ENCODE measurements at places on chromosomes 1 and 21.

DNA sequence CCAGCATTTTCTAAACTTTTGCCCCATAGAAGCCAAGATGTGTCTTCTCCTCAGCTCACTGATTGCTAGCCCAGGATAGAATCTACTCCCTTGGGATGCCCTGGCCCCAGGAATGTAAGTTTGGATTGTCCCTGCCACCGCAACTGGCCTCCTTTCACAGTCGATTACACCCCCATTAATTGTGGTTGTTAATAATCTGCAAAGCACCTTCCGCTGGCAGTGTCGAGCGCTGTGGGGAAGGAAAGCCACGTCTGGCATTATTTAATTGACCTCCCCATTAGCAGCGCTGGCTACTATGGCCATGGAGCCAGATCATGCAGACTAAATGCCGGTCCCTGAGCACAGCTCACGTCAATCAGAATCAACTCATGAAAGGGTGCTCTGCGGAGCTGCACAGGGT, 597.3 kb upstream of the PLXNA2 start:
- DNase-seq = no peak

DNA sequence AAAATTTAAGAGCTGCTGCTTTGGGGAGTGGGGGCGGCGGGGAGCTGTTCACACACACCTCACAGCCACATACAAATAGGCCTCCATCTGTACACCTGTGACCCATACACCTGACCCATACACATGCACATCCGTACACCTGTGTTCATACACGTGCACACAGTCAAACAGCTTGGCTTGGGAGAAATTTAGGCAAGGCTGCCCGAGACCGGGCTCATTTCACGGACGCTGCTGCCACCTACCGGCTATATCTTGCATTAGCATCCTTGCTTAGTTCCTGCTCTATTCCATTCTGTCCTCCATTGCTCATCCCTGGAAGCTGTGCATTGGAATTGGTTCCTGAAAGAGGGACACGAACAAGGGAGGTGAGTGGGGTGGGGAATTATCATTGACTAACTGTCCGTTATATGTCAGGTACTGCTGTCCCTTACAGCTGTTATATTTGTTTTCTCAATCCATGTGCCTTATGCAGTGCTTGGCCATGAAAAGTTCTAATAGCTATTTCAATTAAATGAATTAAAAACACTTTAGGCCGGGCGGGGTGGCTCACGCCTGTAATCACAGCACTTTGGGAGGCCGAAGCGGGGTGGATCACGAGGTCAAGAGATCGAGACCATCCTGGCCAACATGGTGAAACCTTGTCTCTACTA, 37.1 kb upstream of the EPB41 start:
- DNase-seq = peak; percentile 71

- no peak for DNase-seq
These were observed 44.3 kb downstream of the C8B start for GRCh38 chr1:56921479-56921878.

GRCh38 chr1:64404202-64404601, 65.7 kb upstream of the CACHD1 start:
- no peak for DNase-seq

DNA sequence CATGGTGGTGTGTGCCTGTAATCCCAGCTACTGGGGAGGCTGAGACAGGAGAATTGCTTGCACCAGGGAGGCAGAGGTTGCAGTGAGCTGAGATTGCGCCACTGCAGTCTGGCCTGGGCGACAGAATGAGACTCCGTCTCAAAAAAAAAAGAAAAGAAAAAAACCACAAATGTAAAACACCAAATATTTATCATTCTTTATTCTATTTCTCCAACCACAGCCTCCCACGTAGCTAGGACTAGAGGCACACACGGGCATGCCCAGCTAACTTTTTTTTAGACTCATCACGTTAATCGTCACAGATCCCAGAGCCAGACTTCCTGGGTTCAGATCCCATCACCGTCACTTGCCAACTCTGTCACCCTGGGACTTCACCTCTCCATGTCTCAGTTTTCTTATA, 13.5 kb downstream of the DNAJC16 start:
- no peak for DNase-seq

DNA sequence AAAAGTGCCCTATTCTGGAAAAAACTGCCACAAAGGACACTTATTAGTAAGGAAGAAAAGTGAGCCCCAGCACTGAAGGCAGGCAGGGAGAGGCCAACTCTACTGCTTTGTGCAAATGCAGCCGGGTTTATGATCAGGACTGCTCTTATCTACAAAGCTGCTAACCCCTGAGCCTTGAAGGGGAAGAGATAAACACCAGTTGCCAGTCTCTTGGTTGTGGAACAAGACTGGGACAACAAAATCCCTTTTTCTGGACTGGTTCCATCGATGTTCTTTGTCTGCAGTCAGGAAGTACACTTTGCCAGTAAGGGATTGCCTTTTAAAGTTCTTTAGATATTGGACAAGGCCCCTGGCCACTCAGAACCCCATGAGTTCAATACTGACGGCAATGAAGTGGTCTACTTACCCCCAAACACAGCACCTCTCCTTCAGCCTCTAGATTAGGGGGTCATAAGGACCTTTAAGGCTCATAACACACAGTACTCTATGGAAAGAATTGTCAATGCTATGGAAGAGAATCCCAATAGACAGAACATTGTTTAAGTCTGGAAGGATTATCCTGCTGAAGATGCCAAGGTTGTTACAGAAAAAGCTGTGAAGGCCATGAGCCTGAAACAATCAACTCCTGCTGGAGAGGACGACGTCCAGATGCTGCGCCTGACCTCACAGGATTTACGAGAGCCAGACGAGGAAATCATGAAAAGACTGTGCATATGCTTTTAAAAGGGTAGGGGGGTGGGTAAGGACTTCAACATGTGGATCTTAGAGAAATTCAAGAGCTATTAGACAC, 43.6 kb downstream of the GNB1 start:
- no peak for DNase-seq

DNA sequence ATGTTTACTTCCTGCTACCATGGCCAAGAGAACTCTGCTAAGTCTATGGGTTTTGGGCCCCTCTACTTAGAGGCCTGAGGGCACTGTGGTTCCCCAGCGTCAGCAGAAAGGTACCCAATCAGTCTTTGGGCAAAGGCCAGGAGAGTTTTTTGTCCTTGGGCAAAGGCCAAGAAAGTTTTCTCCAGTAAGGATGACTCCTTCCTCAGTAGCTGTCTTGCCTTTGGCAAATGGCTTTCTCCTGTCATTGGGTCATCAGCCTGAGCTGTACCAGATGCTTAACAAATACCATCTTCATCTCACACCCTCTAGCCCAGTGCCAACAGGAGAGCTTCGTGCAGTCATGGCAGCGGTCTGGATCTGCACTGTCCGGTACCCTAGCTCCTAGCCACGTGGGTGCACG, 199.3 kb upstream of the TMEM51 start:
- DNase-seq = no peak

DNA sequence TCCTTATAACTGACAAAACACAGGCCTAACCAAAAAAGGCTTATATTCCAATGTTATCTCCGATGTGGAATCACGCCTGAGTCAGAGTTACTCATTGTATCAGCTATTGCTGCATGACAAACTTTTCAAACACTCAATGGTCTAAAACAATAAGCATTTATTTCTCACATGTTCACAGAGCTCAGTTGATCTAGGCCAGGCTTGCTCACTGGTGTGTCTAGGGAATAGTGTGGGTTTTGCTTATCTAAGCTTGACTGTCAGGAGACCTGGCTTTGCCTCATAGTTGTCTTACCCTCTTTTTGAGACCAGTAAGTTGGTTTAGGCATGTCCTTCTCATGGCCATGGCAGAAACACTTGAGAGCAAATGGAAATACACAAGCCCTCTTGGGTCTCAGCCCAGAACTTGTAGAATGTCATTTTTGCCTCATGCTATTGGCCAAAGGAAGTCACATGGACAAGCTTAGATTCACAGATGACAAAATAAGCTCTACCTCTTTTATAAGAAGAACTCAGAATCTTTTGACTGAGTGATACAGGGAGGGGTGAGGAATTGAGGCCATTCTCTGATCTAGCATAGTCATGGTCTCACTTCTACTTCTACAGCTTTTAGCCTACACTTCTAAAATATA, 130.8 kb downstream of the HMCN1 start:
- DNase-seq = no peak

DNA sequence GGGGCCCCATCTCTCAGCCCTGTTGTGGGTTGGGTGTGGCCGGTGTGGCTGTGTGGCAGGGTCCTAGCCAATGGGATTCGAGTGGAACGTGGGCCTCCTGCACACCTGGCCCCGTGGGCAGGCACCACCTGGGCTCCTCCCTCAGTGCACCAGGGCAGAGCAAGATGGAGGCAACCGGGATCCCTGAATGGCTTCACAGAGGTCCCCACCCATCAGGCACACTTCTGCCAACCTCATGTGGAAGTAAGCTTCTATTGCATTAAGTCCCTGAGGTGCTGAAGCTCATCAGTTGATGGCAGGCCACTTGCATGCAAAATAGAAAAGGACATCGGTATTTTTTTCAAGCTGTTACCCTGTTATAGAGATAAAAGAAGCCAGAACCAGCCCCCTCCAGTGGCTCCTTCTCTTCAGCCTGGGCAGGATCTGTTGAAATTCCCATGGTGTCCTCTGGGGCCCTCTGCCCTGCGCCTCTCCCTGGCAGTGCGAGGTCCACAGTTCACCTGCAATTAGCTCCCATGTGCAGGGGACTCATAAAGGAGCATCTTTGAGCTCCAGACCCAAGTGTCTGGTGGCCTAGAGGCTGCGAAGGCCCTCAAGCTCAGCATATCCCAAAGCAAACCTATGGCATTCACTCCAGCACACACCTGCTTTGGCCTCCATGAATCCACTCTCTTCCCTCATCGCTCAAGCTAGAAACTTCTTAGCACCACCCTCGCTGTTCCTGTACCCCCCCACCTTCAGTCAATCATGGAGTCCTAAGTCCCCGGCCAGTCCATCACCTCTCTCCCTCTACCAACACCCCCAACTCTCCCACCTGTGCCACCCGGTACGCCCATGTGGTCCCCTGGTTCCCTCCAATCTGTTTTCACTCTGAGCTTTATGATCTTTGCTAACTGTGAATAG, 2.1 kb upstream of the SLC45A1 start:
- DNase-seq = no peak

GRCh38 chr1:44511769-44512168, 106.7 kb downstream of the RNF220 start:
- DNase-seq = no peak

DNA sequence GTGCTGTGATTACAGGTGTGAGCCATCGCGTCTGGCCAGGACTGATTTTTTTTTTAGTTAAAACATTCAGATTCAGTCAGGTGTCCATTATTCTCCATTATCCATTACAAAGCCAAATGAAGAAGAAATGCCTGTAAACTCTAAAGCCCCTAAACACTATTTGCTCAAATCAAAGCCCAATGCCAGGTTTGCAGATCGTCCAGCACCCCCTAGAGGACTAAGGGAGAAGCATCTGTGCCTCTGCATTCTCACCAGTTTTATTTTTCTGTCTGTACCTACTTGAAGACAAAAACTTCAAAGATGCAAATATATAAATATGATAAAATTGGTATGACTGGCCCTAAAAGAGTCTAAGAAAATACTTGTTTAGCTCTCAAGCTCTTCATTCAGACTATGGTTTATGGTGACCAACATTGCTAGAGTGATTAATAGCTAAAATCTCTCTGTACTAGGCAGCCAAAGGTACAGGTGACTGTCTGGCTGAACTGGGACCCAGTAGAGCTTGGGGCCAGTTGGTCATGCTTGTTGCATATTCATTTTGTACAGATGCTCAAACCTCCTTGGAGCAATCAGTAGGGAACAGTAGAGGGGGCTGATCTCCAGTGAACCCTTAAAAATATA, 138.4 kb downstream of the SYT2 start:
- DNase-seq = no peak

- no peak for DNase-seq
These were observed 47.9 kb upstream of the PROX1 start for GRCh38 chr1:213939888-213940287.

- DNase-seq = peak; percentile 5
These were observed 119.7 kb downstream of the HHAT start for GRCh38 chr1:210448297-210448892.

DNA sequence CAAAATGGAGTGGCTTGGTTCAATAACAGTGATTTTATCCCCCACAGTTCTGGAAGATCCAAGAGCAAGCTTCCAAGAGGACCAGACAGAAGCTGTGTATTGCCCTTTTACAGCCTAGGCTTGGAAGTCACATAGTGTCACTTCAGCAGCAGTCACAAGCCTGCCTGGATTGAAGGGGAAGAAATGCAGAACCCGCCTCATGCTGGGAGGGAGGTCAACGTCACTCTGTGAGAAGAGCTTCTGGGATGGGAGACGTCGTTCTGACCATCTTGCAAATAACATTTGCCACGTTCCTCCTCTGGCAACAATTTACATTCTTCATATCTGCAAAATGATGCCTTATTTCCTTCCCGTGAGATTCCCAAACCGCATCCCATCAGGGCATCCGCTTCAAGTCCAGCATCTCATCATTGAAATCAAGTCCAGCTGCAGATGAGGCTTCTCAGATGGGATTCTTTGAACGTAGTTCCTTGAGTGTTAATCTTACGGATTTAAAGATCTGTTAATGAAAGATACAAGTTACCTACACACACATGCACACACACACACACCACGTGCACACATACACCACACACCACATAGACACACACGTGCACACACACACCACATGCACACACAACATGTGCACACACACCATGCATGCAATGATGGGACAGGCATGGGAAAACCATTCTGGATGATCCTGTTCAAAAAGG, 23.9 kb upstream of the KIF1B start:
- DNase-seq = no peak

GRCh38 chr21:31087639-31088473, 49.6 kb upstream of the KRTAP19-8 start:
- no peak for DNase-seq

DNA sequence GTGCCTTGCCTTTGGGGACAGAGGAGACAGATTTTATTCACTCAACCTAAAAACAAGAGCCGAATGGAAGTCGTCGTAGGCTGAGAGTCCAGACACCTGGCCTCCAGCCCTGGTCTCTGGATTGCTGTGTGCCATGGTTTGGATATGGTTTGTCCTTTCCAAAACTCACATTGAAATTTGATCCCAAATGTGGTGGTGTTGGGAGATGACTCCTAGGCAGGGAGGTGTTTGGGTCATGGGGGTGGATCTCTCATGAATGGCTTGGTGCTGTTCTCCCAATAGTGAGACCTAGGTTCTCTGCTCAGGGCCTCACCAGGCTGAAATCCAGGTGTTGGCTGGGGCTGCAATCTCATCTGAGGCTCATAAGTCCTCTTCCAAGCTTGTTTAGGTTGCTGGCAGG, 75.5 kb downstream of the FOXD2 start:
- no peak for DNase-seq

DNA sequence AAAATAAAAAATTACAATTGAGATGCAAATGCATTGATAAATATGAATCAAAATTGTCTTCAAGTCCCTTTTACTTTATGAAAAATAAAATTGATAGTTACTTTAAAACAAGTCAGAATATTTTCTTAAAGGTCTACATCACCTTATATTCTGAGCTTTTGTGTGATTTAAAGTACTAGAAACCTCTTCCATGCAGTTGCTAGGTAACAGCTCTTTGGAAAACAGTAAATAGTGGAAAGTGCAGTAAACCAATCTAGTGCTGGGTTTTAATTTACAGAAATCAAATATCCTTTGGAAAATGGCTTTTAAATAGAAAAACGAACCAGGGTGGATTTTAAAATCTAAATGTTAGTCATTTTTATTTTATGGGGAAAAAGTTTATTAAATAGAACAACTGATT, 227.9 kb downstream of the KCNT2 start:
- no peak for DNase-seq

All from effector memory CD4-positive, alpha-beta T cell (primary cell).